Neural progenitor cell (in vitro differentiated cells): ENCODE measurements at places on chromosomes 1 and 21. TPM values are rescaled to one million over a fixed set of nuclear protein-coding genes. Genes with fewer than 3 reads are reported as not detected.
A peak's percentile ranks its signal among the peaks of the same experiment; 100 is the strongest.

DNA sequence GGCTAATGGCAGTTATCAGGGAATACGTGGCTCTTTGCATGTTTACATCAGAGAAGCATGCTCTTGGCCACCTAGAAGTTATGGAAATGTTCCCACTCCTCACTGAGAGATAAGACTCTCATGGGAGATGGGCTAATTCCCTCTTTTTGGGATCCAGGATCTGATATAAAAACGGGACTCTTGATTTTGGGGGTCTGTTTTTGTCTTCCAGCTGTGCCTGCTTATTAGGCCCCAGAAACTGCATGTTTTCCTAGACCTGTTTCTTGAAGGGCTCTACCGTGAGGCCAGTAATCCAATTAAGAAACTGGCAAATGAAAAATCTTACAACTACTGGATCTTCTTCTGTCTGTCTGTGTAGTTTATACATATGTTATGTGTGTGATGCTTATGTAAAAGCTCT, 47.0 kb upstream of the PTCH2 start:
- peak; percentile 36 for DNase-seq

- peak; percentile 20 for DNase-seq
Observed at GRCh38 chr21:41359286-41359685, 2.5 kb upstream of the MX2 start.

PCAT6 gene
- total RNA-seq = 4.2 TPM in 1 of 2 replicates, not detected in the other

- DNase-seq = no peak
Observed at GRCh38 chr21:41834252-41834925, 44.8 kb downstream of the PRDM15 start.
